ENCODE measurements at places on chromosomes 7 and 10.

DNA sequence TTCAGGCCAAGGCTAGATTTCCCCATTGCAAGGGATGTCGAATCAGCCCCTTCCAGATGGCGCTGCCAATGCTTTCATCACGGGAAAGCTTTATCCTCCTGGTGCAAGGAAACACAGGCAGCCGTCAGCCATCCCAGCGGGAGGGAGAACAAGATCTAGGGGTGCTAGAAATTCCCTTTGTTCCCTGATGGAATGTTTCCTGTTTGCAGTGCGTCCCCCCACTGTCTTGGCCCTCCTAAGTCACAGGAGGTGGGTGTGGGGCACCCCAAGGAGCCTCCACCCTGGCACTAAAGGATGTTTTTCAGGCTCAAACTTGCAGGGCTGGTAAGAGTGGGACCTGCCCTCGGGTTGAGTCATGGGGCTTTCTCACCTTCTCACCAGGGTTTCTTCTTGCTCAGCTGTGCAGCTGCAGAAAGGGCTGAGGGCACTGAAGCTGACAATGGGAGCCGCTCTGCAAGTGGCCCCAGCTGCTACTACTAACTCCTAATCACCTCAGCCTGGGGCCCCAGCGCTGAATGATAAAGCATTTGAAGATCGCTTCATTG, 103.6 kb downstream of the PRPF18 start:
- peak; percentile 93 for DNase-seq

- no peak for DNase-seq
Measured at GRCh38 chr7:73613954-73614735, 10.2 kb downstream of the MLXIPL start.

DNA sequence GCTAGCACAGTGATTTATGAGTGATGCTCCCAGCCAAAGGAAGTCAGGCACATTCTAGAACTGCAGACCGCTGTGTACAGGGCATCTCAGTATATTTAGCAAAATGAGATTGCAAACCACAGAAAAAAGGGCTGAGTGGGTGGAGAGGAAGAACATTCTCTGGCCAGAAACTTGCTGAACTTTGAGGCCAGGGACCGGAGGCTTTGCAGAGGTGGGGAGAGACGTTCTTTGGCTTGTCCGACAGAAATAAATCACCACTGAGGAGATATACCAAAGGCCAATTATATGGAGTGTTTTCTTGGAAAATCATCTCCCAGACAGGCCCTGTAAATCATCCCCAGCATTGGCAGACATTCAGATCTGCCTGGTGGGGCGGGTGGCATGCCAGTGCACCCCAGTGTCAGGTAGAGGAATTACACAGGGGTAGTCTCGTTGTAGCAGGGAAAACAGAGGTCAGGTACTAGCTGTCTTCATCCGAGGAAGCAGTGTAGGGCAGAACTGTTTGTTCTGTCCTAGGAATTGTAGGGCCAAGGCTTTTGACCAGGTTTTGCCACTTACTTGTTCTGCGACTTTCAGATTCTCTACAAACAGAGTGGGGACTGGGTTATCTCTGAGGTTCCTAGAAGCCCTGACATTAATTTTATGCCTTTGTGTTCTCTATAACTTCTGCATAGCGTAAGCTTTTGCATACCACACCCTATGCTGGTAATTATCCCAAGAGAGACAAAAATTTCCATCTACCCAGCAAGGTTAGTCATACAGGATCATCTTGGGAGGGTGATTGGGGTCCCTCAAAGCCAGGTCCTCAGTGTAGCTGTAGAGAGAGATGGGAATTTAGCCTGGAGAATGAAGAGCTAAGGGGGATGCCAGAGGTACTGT, 655.6 kb downstream of the LRMDA start:
- DNase-seq, result peak; percentile 7

DNA sequence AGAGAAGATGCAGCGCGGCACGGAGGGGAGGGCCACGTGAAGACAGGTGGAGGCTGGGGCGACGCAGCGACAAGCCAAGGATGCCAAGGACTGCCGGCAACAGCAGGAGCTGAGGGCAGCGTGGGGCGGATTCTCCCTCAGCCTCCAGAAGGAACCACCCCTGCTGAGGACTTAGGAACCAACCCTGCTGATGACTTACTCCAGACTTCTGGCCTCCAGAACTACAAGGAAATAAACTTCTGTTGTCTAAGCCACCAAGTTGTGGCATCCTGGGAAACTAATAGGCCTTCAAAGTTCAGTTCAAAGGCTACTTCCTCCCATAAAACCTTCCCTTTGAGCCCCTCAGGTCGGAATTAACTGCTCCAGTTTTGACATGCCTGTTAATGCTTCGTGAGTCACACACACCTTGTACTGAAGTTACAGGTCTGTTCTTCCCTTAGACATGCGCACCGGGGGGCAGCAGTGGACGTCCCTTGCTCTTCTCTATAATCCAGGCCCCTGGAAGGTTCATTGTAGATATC, 88.4 kb upstream of the RHEB start:
- DNase-seq, result peak; percentile 75

GRCh38 chr10:83724471-83725241, 414.7 kb upstream of the GHITM start:
- no peak for DNase-seq

GRCh38 chr10:57624856-57625592, 642.7 kb downstream of the IPMK start:
- DNase-seq, result peak; percentile 53

DNA sequence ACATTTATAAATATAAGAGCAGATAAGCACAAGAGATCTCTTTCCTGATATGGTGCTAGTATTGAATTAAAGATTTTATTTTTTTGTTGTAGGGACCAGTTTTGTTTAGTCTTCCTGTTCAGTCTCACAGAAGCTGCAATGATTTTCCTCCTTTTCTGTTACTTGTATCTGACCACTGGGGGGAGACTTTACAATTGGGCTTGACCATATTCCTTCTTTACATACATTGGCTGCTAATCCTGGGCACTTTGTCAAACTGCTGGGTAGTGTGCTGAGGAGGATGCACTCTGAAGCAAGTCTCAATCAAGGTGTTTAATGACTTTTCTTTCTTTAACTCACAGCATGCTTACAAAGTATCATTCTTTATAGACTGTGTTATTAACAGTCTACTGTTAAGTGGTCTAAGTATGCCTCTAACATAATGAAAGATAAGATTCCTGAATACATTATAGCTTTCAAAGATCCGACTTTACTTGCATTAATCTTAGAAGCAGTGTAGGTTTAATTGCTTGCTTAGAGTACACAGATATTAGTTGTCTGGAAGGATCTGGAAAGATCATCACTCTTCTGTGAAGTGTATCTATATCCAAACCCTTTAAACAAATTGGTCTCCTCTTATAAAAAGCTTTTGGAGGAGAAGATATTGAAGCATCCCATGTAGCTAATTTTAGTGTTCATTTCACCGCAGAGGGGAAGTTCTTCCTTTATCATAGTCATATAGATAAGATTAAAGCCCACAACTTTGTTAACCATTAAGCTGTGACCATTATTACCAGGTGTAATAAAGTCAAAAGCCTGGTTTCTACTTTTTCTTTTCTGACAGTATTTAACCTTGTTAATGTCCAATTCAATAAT, 3.1 kb downstream of the PALS2 start:
- DNase-seq, result peak; percentile 72

DNA sequence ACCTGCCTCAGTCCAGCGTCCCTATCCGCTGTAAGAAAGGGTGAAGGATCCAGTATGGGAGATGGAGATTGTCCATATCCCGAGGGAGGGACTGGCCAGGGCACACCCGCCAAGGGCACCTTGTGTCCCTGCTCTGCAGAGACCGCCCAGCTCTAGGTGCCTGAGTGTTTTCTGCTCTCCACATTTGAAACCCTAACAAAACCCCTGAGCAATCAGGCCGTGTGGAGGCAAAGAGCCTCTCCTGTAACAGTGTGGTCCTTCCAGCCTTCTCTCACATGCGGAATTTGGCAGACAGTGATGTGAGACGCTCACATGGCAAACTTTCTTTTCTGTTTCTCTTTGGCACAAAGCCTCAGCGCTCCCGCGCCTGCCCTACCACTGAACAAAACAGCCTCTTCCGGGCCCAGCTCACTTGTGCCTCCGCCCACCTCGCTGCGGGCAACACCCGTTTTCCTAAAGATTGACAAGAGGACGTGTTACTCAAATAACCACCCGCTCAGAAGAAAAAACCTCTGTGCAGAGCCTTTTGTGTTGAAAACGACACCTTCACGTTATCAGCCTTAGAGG, 514.8 kb downstream of the DNAJB6 start:
- DNase-seq, result no peak

- peak; percentile 84 for DNase-seq
Measured at GRCh38 chr7:44617225-44617890, 10.9 kb downstream of the OGDH start.

GRCh38 chr10:106559442-106559841, 605.1 kb downstream of the SORCS1 start:
- DNase-seq, result no peak

DNA sequence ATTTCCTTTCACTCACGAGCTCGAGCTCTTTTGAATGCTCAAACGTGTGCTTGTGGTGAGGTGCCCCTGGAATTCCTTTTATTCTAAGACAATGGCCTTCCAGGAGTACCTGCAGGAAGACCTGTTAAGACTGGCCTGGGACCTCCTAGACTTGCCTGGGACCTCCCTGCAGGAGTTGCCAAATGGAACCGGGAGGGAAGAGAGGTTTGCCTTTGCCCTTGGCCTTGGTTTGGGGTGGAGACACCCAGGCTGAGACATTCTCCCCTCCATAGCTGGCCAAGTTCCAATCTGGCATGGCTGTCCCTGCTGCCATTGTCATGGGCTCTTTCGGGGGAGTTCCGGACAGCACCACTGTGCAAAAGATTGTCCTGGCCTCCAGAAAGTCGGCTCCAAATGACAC, 39.7 kb downstream of the DNAJB12 start:
- peak; percentile 80 for DNase-seq

DNA sequence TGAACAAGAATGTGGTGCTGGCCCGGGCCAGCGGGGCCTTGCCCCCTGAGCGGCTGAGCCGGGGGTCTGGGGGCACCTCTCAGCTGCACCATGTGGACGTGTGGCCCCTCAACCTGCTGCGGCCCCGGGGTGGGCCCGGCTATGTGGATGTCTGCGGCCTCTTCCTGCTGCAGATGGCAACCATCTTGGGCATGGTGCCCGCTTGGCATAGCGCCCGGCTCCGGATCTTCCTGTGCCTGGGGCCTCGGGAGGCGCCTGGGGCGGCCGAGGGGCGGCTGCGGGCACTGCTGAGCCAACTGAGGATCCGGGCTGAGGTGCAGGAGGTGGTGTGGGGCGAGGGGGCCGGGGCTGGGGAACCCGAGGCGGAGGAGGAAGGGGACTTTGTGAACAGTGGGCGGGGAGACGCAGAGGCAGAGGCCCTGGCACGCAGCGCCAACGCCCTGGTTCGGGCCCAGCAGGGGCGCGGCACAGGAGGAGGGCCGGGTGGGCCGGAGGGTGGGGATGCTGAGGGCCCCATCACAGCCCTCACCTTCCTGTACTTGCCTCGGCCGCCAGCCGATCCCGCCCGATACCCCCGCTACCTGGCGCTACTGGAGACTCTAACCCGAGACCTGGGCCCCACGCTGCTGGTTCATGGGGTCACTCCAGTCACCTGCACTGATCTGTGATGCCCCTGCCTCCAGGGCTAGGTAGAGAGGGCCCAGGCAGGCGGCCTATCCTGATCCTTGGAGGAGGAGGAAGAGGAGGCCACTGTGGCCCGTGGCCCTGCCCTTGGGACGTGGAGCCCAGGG, 1.1 kb upstream of the TRIP6 start:
- peak; percentile 46 for DNase-seq

- peak; percentile 83 for DNase-seq
Measured at GRCh38 chr10:66836057-66836456, 89.8 kb upstream of the LRRTM3 start.

Data from bronchial epithelial cell (primary cell).